ENCODE measurements at places on chromosomes 7 and 10.

- DNase-seq, result no peak
Measured at GRCh38 chr7:107693396-107693795, 32.8 kb downstream of the SLC26A4 start.

- DNase-seq, result no peak
Measured at GRCh38 chr7:2518737-2519118, 846 bp upstream of the LFNG start.

GRCh38 chr10:29647478-29647877, 12.7 kb upstream of the SVIL start:
- no peak for DNase-seq

- no peak for DNase-seq
Measured at GRCh38 chr10:1249142-1249920, 193.1 kb downstream of the WDR37 start.

GRCh38 chr7:91126762-91127161, 137.5 kb upstream of the FZD1 start:
- DNase-seq, result no peak

DNA sequence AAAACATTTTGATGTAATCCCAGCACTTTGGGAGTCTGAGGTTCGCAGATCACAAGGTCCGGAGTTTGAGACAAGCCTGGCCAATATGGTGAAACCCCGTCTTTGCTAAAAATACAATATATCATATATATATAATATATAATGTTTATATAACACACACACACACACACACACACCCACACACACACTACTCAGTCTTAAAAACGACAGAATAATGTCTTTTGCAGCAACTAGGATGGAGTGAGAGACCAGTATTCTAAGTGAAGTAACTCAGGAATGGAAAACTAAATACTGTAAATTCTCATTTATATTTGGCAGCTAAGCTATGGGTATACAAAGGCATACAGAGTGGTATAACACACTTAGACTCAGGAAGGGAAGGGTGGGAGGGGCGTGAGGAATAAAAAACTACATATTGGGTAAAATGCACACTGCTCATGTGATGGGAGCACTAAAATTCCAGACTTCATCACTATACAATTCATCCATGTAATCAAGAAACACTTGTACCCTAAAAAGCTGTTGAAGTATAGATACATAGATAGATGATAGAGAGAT, 231.2 kb upstream of the SEMA3A start:
- DNase-seq, result no peak

- DNase-seq, result no peak
Measured at GRCh38 chr10:49593998-49594397, 16.1 kb upstream of the SLC18A3 start.

DNA sequence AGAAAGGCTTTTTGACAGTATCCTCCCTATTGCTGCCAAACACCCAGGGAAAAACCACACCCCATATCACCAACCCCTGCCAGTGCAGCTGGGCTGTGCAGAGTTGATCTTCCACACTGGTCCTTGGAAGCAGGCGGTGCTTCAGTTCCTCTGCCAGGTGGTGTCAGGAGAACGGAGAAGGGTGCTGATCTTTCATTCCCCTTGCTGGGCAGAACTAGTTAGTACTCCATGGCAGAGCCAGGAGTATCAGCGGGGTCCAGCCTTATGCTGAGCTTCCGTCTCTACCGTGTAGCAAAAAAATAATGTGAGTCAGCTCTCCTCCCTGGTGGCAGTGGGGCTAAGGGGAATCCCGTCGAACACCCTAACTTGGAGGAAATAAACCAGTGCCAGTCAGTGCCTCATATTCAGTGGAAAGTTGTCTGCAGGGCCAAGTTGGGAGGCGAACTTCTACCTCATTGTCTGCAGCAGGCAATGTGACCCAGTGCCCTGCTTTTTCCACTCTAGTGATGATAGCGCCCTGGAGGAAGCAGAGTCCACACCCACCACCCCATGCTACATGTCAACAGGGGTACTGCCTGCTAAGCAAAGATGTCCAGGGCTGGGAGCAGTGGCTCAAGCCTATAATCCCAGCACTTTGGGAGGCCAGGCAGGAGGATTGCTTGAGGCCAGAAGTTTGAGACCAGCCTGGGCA, 175.4 kb downstream of the AUTS2 start:
- DNase-seq, result no peak
